ENCODE measurements at places on chromosomes 16 and 17. TPM values are rescaled to one million over a fixed set of nuclear protein-coding genes. Genes with fewer than 3 reads are reported as not detected.

MT1H gene
- not detected for polyA plus RNA-seq

HSF4 gene
- 28.5 TPM for polyA plus RNA-seq

MYH8 gene
- polyA plus RNA-seq: 0.19 TPM

CDH15 gene
- 1.8 TPM for polyA plus RNA-seq

AANAT gene
- 0.60 TPM for polyA plus RNA-seq

FBXW10B gene
- polyA plus RNA-seq: 0.73 TPM

SLC13A2 gene
- polyA plus RNA-seq: 0.10 TPM

TM4SF5 gene
- not detected for polyA plus RNA-seq

TMEM231 gene
- 55.9 TPM for polyA plus RNA-seq

ACSM2B gene
- not detected for polyA plus RNA-seq
